GM12878 (cell line): ENCODE measurements at places on chromosomes 16 and 17. TPM values are rescaled to one million over a fixed set of nuclear protein-coding genes. Genes with fewer than 3 reads are reported as not detected.

Gene TBC1D3G
- polyA plus RNA-seq: not detected in 2 replicates

Gene SLC16A13
- 5.9 TPM in 2 replicates for polyA plus RNA-seq

Gene HOXB7
- 4.8 and 5.3 TPM in 2 replicates for polyA plus RNA-seq

Gene RGS11
- not detected in 2 replicates for polyA plus RNA-seq

Gene NPIPB2
- 10.3 and 11.5 TPM in 2 replicates for polyA plus RNA-seq

Gene LGALS9B
- 0.54 and 1.4 TPM in 2 replicates for polyA plus RNA-seq

Gene MYO1D
- polyA plus RNA-seq: 17.3 and 18.6 TPM in 2 replicates

DNA sequence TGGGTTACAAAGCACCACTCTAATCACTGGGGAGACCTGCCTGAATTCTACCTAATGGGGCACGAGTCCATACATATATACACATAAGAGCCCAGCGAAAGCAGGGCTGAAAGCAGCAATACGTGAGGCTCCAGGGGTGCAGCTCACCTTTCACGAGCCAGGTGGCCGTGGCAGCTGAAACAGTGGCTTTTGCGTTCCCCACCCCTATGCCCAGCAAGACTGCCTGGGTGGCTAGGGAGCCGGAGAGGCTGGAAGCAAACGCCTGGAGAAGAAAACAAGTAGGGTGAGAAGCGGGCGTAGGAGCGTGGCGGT, 618 bp downstream of the RUSF1 start:
- H3K4me3 ChIP-seq: peak overlapping the region; percentile 90
- DNase-seq: no peak
- H3K27ac ChIP-seq: peak overlapping the region; percentile 92
- H3K36me3 ChIP-seq: no peaks in the 10 kb centered on the region; the same call in 1 of the 2 replicates

DNA sequence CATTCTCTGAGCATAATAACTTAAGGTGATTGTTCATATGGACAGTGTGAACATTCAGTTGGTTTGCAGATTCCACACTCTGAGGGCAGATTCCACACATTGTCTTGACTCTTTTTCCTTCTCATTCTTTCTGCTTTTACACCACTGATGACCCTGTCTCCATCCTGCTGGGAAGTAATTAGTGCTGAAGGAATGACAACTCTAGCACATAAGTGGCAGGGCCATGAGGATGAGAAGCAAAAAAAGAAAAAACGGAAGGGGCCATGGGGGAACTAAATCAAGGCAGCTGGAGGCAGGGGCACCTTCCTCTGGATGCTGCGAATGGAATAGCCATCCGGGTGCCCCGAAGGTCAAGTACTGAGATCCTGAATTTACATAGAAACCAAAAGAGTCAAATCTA, 944.0 kb downstream of the KCNJ2 start:
- DNase-seq: no peak
- H3K4me1 ChIP-seq: no peaks in the 10 kb centered on the region
- no peak overlapping the region for H3K27ac ChIP-seq
- H3K36me3 ChIP-seq: no peaks in the 10 kb centered on the region
- no peaks in the 10 kb centered on the region for H3K27me3 ChIP-seq

GRCh38 chr16:81526199-81526598, 81.6 kb downstream of the CMIP start:
- no peak overlapping the region for H3K4me3 ChIP-seq
- H3K36me3 ChIP-seq: no peaks in the 10 kb centered on the region; the same call in 1 of the 2 replicates
- DNase-seq: no peak
- H3K27me3 ChIP-seq: no peaks in the 10 kb centered on the region

- no peak for DNase-seq
- no peaks in the 10 kb centered on the region; the same call in 1 of the 2 replicates for H3K27me3 ChIP-seq
- H3K4me3 ChIP-seq: no peak overlapping the region
- no peaks in the 10 kb centered on the region for H3K4me1 ChIP-seq
These were observed 28.9 kb downstream of the OR1D5 start for GRCh38 chr17:3034578-3034920.

GRCh38 chr16:27179500-27180072, 23.7 kb upstream of the KDM8 start:
- no peaks in the 10 kb centered on the region for H3K4me1 ChIP-seq
- H3K27ac ChIP-seq: no peak overlapping the region
- no peaks in the 10 kb centered on the region for H3K36me3 ChIP-seq

DNA sequence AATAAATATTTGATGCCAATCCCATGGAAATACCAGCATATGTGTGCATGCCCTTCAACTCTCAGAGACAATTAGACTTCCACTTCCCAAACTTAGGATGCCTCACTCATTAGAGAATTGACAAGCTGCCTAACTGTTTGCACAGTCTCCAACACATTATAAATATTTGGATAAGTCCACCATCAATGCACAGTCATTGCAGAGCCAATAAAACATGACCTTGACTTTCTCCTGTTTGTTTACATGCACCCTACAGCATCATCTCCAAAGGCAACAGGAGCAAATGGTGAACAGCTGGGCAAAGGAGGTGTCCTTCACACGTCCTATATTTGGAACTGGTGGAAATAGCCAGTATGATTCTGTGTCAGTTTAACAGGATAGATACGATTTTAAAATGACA, 804.4 kb upstream of the RBFOX1 start:
- no peak overlapping the region for H3K27ac ChIP-seq
- no peak for DNase-seq
- no peaks in the 10 kb centered on the region for H3K27me3 ChIP-seq

- no peaks in the 10 kb centered on the region for H3K36me3 ChIP-seq
- no peak overlapping the region for H3K27ac ChIP-seq
- peaks cover 16% of the 10 kb centered on the region for H3K4me1 ChIP-seq
These were observed 3.9 kb upstream of the SETD1A start for GRCh38 chr16:30953511-30954124.

- H3K27ac ChIP-seq: peak overlapping the region; percentile 84
- peak; percentile 71 for DNase-seq
- peak overlapping the region; percentile 35; the same call in 1 of the 2 replicates for H3K4me3 ChIP-seq
- peaks cover 31% of the 10 kb centered on the region for H3K4me1 ChIP-seq
These were observed 43.2 kb upstream of the DNAJA2 start for GRCh38 chr16:47016700-47017133.

DNA sequence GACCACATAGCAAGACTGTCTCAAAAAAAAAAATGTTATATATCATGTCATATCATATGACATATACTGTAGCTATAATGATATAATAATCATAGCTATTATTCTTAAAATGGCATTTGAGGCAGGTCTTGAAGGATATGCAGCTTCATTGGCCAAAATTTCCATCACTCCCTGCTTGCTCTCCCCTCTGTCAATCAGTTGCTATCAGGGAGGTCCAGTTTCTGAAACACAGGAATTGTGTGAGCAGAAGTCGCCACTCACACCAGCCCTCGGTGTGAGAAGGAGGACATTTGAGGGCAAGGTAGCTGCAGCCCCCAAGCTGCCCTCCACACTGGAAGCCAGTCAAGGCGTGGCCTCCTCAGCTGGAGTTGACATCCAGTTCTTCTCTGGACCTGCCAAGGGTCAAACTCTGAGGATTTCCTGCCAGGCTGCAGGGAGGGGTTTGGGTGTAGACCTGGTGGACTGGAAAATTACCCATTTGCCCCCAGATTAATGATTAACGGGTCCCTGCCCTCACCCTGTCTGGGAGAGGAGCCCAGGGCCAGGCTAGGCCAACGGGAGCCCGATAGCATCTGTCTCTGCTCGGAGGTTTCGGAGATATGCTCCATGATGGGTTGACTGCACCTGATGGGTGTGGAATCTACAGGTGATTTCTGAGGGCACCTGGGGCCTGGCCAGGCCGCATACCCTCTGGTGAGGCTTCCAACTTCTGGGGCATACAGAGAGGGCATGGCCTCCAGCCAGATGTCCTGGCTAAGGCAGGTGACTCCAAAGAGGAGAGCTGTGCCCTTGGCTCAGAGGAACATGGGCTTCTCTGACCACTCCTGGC, 18.8 kb downstream of the WNT9B start:
- H3K27ac ChIP-seq: no peak overlapping the region
- H3K4me3 ChIP-seq: no peak overlapping the region
- no peaks in the 10 kb centered on the region for H3K36me3 ChIP-seq
- no peak for DNase-seq
- H3K4me1 ChIP-seq: no peaks in the 10 kb centered on the region
- H3K27me3 ChIP-seq: no peaks in the 10 kb centered on the region

GRCh38 chr16:81265052-81265451, 26.6 kb downstream of the BCO1 start:
- H3K27me3 ChIP-seq: no peaks in the 10 kb centered on the region
- DNase-seq: no peak
- no peak overlapping the region for H3K27ac ChIP-seq

GRCh38 chr16:59404509-59404908, 670.4 kb upstream of the GOT2 start:
- no peak for DNase-seq
- no peak overlapping the region for H3K4me3 ChIP-seq
- H3K4me1 ChIP-seq: no peaks in the 10 kb centered on the region
- no peaks in the 10 kb centered on the region for H3K27me3 ChIP-seq
- no peaks in the 10 kb centered on the region for H3K36me3 ChIP-seq
- no peak overlapping the region for H3K27ac ChIP-seq

- peaks cover 22% of the 10 kb centered on the region for H3K36me3 ChIP-seq
- H3K27ac ChIP-seq: no peak overlapping the region
- DNase-seq: no peak
- no peaks in the 10 kb centered on the region for H3K27me3 ChIP-seq
These were observed 7.9 kb downstream of the FNDC8 start for GRCh38 chr17:35129154-35129972.

DNA sequence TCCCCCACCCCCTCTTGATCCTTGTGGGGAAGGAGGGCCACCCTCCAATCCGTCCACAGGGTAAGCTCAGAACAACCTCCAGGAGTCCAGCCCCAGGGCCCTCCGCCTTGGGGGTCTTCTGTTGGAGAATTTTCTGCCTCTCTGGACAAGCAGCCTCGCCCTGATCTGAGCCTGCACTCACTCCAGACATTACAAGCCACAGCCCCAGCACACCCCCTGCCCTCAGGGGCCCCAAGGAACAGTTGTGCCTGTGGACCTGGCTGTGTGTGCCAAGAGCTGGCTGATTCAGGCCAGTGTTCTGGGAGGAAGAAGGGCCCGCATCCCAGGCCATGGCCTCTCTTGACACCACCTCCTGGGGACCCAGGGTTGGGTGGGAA, 477 bp upstream of the ARHGAP27 start:
- no peaks in the 10 kb centered on the region for H3K36me3 ChIP-seq
- DNase-seq: no peak
- no peaks in the 10 kb centered on the region for H3K27me3 ChIP-seq
- H3K4me3 ChIP-seq: no peak overlapping the region

- H3K4me1 ChIP-seq: no peaks in the 10 kb centered on the region
- H3K27ac ChIP-seq: no peak overlapping the region
- no peak overlapping the region for H3K4me3 ChIP-seq
- no peaks in the 10 kb centered on the region for H3K36me3 ChIP-seq
These were observed 1400.1 kb downstream of the CDH8 start for GRCh38 chr16:60636117-60636516.

DNA sequence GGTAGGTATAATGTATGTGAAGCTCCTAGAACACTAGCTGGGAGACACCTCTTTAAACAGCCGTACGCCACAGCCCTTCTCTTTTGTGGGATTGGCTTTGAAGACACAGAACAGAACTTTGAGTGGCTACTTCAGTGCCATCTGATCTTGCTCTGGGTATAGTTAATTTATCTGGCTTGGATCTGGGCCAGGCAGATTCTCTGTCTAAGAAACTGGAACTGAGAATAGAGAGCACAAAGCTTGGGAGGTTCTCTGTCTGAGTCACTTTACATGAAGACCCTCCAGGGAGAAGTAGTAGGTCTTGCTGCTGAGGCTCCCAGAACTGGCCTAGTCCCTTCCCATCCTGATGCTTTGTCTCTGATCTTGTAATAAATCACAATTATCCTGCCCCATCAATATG, 721.0 kb upstream of the KIF2B start:
- DNase-seq: no peak
- H3K27me3 ChIP-seq: no peaks in the 10 kb centered on the region
- no peak overlapping the region for H3K27ac ChIP-seq

GRCh38 chr16:89257757-89258465, 40.4 kb downstream of the ZNF778 start:
- no peak overlapping the region for H3K27ac ChIP-seq
- no peaks in the 10 kb centered on the region for H3K36me3 ChIP-seq
- no peak for DNase-seq
- no peaks in the 10 kb centered on the region; the same call in 1 of the 2 replicates for H3K27me3 ChIP-seq
- no peak overlapping the region for H3K4me3 ChIP-seq

- no peak overlapping the region for H3K27ac ChIP-seq
- DNase-seq: no peak
- H3K4me1 ChIP-seq: peaks cover 4% of the 10 kb centered on the region
- no peaks in the 10 kb centered on the region for H3K27me3 ChIP-seq
These were observed 103.1 kb downstream of the RPTOR start for GRCh38 chr17:80647746-80648145.

- peaks cover 7% of the 10 kb centered on the region for H3K36me3 ChIP-seq
- H3K27me3 ChIP-seq: no peaks in the 10 kb centered on the region
- DNase-seq: no peak
- peak overlapping the region; percentile 77 for H3K4me3 ChIP-seq
- H3K4me1 ChIP-seq: peaks cover 32% of the 10 kb centered on the region
These were observed 89.3 kb downstream of the SMG6 start for GRCh38 chr17:2214047-2214928.

DNA sequence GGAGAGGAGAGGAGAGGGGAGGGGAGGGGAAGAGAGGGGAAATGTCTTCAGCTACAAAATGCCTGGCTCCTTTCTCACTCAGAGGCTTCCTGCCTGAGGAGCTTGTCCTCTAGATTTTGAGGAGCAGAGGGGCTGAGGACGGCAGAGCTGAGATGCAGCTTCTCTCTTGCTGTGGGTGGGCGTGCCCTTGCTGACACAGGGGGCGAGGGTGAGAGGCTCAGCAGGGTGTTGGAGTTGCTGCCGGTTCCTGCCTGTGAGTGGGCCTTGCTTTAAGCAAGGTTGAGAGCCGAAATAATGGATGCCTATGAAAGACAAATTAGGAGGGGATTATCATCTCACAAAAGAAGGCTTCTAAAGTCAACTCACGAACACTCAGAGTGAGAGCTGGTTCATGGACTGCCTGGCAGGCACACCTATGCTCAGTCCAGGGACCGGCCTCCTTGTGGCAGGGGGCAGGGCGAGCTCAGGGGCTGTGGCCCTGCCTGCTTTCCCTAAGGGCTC, 215.6 kb downstream of the MSI2 start:
- no peak overlapping the region for H3K4me3 ChIP-seq
- H3K27me3 ChIP-seq: no peaks in the 10 kb centered on the region
- 0 out of 2 replicates have a peak overlapping the region, but pooled peaks have one; percentile 8 for H3K27ac ChIP-seq
- DNase-seq: no peak
- H3K36me3 ChIP-seq: peaks cover 3% of the 10 kb centered on the region

DNA sequence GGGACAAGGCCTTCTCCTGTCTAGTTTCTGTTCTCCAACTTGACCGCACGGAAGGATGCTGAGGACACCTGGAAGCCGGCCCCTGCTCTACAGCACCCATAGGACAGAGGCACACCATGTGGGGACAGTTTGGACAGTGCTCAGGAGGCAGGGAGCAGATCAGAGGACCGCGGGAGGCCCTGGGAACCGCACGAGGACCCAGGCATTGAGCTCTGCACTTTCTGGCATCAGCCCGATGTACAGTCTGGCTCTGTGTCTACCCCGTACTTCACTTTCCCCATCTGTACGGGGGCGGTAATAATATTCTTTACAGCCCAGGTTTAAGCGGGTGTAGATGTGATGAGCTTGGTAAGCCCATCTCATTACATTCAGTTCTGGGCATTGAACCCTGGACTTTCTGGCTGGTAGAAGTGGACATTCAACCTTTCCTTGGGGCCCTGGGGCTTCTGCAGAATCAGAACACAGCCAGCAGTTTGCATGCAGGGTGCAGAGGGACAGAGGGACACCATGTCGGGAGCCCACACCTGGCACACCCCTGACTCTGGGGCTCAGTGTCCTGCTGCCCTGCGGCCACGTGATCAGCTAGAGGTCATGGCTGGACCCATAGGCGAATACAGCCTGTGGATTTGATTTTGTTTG, 258.7 kb downstream of the SEC14L1 start:
- H3K27me3 ChIP-seq: no peaks in the 10 kb centered on the region
- H3K4me1 ChIP-seq: peaks cover 18% of the 10 kb centered on the region
- H3K36me3 ChIP-seq: peaks cover 19% of the 10 kb centered on the region
- H3K27ac ChIP-seq: no peak overlapping the region
